ENCODE measurements at places on chromosomes 5 and 9.

DNA sequence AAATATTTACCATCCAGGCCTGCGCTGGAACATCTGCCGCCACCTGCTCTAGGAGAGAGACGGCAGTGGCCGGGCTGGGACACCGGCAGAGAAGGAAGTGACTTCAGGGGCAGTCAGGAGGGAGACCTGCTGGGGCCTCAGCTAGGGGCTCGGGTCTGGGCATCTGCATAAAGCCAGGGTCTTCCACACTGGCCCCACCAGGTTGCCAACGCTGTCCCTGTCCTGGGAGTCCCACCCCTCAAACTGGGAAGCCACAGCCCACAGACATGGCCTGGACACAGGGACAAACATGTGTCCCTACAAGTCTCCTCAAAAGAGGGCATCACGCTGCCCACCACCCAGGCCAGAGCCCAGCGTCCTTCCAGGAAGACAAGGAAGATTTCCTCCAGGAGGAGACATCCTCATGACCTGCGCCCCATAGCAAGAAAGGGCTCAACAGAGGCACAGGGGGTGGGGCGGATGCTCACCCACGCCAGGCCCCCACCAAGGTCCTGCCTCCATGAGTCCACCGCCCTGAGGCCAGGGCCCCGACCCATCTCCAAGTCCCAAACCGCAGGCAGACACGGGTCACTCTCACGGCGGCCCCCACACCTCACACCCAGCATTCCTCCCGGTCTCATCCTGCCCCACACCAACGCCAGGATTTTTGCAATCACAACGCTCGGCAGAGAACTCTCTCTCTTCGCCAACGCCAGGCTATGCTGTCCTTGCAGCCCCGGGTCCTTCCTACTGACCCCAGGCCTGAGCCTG lies 9.0 kb downstream of the VAV2 start:
- DNase-seq = no peak

- DNase-seq = no peak
Observed at GRCh38 chr5:22226423-22226822, 626.7 kb downstream of the CDH12 start.

DNA sequence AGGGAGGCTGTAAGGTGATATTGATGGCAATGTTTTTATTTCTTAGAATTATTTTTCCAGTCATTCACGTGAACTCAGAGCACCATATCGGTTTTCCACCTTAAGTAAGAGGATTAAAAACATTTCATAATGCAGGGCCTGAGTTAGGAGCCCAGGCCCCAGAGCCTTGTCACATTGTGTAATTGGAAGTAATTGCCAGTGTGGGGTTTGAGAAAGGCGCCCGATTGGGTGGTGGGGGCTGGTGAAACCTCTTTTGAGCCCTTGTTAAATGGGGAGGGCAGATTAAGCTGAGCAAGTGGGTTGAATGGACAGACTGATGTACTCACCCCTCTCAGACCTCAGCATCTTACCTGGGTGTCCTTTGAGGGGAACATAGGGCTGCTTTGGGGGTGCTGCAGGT lies 116.7 kb upstream of the PITX1 start:
- DNase-seq = no peak

GRCh38 chr9:131557855-131558548 lies 12.7 kb downstream of the PRRT1B start:
- DNase-seq = no peak

GRCh38 chr9:34169125-34169524 lies 9.7 kb upstream of the UBAP1 start:
- no peak for DNase-seq

GRCh38 chr9:94277885-94278536 lies 18.9 kb downstream of the ZNF169 start:
- DNase-seq = no peak

- DNase-seq = no peak
Observed at GRCh38 chr5:55547781-55548180, 13.0 kb upstream of the PLPP1 start.

DNA sequence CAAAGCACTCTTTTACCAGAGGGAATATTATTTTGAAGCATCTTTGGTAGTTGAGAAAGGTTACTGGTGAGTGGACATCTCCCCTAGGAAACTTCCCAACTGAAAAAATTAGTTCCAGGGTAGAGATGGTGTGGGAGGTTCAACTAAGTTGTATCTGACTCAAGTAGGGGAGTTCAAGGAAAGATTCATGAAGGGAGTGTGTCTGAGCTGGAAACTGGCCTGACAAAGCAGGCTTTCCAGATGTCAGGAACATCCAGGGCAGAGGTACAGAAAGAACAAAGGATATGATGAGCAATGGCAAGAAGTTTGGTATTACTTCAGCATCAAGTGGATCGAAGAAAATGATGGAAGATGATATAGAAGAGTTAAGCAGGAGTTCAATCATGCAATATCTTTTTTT lies 458.0 kb upstream of the RIOK2 start:
- no peak for DNase-seq

DNA sequence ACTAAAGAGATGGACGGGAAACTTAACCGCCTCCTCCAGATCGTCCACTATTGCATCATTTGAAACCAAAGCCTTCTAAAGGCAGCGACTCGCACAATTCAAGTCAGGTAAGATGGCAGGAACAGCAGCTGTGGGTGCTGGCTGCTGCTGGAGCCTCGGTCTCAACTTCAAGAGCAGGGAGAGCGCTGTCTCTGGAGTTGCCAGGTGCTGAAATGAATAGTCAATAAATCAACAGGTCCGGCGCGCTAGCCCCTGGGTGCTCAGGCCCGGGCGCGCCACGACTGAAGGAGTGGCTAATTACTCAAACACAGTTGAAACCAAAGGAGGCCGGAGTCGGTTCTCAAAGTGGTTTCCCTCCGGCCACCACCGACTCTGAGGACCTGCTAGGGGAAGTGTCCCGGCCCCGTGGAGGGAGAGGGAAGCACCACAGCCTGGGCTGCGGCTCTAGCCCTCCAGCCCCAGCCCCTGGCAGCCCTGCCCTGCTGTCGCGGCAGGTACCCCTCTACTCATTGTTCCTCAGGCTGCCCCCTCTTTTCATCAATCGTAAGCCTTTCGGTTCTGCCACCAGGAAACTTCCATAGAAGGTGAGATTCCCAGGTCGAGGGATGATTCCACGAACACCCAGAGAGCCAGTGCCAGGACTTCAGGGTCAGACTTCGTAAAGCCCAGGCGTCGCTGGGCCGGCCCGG lies 804 bp downstream of the TTC39B start:
- DNase-seq = no peak

- DNase-seq = peak; percentile 46
Observed at GRCh38 chr9:1959371-1959770, 55.8 kb upstream of the SMARCA2 start.

DNA sequence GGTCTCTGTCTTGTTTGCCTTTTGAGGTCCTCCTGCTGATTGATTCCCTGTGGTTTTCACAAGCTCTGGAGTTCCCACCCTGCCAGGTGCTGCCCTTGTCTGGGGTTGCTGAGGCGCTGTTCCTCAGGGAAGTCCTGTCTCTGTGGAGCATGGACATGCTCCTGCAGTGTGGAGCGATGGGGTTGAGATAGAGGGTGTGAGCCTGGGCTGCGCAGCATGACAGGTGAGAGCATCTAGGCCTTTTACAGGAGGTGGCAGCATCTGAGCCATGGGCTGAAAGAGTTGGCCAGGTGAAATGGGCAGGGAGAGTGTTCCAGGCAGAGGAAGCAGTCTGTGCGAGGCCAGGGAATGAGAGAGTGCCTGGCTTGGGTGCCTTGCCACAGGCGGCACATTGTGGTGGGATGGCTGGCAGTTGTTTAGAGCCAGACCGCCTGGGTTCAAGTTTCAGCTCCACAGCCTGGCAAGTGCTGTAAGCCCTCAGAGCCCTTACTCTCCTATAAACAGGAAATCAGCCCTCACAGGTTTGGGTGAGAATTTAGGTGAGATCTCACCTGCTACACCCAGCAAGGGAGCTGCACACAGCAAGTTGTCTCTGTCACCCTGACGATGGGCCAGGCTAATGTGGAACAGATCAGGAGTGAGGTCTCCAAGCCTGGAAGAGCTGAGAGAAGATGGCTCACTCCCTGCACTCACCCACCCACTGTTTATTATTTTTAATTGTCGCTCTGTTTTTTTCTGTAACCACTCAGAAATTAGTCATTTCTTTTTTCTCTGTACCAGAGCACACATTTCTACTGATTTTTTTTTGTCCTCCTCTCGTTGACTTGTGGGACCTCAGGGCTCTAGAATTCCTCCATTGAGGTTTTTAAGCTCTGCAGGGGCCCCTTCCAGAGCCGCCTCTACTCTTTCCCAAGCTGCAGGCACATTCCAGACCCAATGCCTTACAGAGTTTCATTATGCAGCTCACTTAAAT lies 19.6 kb downstream of the TCOF1 start:
- DNase-seq = no peak

- DNase-seq = no peak
Observed at GRCh38 chr9:112761912-112762655, 11.5 kb downstream of the SNX30 start.

DNA sequence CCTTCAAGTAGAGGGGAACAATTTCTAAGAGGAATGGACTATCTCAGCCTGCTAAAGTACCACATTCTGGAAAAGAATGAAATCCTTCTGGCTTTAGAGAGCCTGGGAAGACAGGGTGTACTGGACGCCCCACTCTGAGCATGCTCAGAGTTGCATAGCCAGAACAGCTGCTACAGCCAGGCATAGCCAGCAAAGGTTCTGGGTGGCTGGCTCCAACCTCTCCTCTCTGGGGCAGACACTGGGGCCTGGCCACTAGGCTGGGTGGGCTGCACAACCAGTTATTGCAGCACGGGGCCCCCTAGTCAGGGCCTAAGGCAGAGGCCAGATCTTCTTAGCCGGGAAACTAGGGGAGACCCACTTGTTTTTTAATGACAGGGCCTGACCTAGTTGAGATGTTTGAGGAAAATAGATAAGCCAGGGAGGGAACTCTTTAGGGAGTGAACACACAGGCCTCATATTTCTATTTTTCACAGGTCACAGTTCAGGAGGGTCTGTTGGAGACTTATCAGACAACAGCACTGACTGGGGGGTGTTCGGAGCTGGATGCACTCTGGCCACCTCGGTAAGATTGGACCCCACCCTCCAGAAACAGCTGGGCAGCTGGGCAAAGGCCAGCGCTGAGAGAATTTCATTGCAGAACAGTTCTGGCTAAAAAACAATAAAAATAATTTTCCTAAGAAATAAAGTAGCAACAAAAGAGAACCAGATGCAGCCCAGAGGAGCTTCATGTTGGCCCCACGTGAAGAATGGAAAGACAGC lies 142.9 kb downstream of the LPAR1 start:
- DNase-seq = no peak

DNA sequence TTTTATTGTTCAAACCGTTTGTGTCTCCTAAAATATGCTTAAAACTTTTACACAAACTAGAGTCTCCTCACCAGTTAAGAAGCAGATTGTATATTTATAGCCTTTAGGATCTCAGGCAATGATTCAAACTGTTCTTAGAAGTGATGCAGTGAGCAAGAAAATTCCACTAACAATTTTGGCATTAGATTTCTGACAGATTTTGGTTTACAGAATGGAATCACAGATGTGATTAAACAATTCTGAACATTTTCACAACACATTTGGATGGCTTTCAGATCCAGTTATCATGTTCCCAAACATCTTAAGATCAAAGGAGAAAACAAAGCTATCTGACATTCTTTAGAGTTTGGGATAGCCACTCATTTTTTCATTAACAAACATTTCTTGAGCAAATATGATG lies 181.7 kb upstream of the RIOK2 start:
- DNase-seq = no peak

DNA sequence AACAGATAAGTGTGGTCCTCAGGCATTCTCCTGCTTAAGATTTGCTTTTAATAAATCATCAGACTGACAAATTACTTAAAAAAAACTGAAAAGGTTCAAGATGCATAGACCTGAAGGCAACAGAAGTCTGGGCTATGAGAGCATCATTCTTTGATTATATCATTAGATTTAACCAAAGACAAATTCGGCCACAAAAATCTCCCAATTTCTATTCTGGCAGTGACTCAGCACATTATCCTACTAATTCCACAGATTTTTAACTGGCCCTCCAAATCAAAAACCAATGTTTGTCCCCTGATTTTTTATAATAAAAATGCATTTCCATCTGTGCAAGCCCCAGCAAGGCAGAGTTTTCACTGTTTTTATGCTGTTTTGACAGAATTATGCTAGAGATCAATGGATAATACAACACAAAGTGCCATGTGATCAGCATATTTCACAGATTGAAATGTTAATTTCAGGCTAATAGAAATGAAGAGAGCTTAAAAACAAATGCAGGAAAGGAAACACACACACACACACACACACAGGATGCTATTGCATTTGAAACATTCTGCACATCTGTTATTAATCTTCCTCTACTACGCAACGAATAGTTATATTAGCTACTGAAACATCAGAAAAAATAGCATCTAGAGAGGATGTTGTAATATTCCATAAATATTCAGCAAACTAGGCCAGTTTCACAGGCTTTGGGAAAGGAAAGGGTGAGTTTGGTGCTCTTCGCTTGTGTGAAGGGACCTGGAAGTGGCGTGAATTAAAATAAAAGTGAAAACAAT lies 177.6 kb upstream of the ST8SIA4 start:
- no peak for DNase-seq

GRCh38 chr5:72248410-72248981 lies 71.5 kb downstream of the MRPS27 start:
- no peak for DNase-seq

DNA sequence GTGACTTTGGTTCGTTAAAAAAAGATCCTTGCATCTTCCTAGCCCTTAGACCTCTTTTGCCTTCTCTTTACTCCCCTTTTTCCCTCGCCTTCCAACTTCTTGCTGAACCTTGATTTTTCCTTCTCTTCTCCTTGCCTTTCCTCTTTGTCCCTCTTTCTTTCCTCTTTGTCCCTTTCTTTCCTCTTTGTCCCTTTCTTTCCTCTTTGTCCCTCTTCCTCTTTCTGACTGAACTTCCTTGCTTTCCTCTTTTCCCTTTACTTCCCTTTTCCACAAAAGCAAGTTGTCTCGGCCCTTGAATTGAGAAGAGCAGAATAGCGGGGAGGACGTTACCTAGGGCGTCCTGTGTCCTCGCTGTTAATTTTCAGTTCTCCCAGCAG lies 1.4 kb upstream of the MLLT3 start:
- DNase-seq = no peak

DNA sequence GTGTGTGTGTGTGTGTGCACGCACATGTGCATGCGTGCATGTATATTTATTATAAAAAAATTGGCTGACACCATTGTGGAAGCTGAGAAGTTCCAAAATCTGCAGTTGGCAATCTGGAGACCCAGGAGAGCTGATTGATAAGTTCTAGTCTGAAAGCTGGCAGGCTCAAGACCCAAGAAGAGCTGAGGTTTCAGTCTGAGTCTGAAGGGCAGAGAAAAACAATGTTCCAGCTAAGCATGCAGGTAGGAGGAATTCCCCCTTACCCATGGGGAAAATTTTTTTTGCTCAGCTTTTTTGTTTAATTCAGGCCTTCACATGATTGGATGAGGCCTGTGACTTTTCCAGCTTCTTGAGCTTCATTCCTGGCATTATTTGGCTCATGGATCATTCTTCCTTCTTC lies 31.2 kb upstream of the ACTBL2 start:
- DNase-seq = no peak

- DNase-seq = no peak
Observed at GRCh38 chr5:9544056-9544455, 1.8 kb downstream of the SEMA5A start.

Measured in NT2/D1 (cell line).